ENCODE measurements at places on chromosomes 11 and 22.

- DNase-seq: no peak
Measured at GRCh38 chr22:29306835-29307595, 565 bp downstream of the GAS2L1 start.

DNA sequence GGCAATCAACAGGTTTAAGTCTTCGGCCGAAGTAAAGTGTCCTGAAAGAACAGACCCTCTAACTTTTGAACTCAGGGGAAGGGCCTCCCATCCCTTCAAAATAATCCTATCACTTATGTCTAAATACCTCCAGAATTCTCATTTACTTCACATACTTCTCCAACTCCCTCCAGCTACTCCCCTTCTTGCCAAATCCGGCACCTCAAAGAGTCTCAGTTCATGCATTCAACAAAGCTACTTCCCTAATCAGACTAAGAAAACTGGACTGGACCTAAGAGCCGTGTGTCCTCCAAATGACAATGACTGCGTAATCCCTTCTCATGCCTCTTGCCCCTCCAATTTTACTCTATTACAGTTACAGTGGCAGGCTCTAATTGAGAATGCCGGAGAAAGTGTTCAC, 1.3 kb downstream of the DDB1 start:
- DNase-seq: no peak

DNA sequence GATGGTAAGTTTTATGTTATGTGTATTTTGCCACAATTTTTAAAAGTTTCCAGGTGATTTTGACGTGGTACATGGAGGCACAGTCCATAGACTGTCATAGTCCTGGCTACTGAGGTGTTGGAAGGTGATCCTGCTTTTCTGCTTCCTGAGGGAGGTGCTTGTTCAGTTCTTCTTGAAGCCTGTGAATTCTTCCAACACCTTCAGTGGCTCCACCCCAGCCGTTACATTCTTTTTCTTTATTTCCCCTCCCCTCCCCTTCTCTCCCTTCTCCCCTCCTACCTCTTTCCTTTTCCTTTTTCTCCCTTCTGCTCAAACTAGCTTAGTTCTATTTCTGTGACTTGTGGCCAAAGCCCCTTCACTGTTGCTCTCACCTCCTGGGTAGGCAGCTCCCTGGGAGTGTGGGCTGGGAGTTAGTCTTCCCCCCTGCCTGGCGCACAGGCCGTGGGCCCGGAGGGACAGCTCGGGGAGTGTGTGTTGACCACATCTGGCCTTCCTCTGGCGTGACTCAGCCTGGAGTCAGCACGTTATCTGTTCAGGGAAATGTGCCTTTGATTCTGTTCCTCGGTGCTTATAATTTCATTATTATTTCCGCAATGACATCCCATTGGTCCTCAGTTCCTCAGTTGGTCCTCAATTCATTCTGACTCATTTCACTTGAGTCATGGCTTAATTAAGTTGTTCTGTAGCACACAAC, 566.2 kb downstream of the TBC1D22A start:
- no peak for DNase-seq

DNA sequence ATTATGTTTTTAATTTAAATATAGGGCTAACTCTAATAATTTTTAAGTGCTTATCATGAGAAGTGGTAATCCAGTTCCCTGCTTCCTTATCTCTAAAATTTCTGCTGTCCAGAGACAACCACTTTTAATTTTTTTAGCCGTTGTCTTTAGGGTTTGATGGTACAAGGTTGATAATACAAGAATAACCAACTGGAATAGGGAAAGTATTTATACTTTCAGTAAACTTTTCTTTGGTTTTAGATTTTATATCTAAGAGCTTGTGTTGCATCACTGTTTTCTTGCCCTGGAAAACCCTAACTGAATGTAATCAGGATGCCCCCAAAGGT, 46.5 kb upstream of the ADORA2A start:
- DNase-seq: no peak

DNA sequence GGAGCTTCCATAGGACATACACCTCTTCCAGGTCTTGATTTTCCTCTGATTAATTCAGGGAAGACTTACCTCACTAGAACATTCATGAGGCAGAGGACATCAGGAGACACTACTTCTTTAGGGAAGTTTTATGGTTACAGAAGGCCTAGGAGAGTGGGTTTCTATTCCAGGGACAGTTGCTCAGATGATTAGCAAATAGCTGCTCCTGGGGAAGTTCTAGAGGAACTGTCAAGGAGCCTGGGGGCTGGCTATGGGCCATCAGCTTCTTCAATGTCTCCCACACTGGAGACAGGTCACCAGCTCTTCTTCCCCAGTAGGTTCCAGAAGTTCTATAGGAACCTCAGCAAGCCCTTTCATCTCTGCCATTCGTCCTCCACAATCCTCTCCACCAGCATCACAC, 11.5 kb upstream of the OR10A5 start:
- no peak for DNase-seq

DNA sequence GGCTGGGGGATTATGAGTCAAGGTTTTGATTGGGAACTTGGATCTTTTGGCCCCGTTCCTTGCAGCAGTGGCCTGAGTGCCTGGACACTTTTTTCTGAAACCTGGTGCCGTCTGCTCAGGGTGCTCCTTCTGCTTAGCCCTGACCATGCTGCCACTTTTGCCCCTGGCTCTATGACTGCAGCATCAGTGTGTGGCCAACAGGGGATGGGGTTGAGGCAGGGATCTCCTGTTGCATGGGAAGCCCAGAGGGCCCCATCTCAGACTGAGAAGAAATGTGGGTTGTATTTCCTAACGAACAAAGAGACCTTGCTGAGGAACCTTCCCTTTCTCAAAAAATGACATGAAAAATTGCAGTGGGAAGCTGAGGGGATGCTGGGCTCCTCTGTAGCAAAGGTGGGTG, 18.7 kb downstream of the POU2F3 start:
- no peak for DNase-seq

DNA sequence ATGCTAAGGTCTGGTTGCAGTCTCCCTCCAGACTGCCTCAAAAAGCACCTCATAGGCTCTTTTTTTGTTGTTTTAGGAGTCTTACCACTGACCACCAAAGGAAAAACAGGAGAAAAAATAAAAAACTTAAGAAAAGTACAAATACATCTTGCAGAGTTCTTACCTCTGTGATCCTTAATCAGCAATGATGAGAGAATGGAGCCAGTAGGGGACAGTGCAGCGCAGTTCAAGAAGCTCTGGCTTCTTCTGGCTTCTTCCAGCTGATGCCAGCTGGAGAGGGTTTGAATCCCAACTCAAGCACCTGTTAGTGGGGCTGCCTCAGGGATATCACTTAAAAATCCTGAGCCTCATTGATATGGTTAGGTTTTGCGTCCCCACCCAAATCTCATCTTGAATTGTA, 223.3 kb upstream of the ISX start:
- DNase-seq: no peak

DNA sequence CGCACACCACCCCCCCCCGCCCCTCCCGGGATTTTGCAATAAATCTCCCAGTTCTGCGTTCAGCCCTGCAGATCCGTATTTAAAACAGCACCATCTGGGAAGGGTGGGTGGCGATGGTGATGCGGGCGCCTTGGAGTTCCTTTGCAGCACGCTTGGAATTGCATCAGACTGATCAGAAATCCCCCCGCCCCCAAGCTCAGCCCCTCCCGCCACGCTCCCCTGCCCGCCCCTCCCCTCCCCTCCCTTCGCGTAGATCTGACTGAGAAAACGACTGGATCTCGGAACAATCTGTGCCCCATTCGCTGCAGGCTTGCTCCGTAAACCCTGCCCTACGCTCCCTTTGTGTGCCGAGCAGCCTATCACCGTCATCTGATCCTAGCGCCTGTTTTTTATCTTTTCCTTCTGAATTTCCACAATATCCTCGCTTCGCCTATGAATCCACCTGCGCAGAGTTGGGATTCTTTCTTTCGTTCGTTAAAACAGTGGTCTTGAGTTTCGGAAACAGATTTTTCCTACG, 18.1 kb upstream of the BDNF start:
- no peak for DNase-seq

DNA sequence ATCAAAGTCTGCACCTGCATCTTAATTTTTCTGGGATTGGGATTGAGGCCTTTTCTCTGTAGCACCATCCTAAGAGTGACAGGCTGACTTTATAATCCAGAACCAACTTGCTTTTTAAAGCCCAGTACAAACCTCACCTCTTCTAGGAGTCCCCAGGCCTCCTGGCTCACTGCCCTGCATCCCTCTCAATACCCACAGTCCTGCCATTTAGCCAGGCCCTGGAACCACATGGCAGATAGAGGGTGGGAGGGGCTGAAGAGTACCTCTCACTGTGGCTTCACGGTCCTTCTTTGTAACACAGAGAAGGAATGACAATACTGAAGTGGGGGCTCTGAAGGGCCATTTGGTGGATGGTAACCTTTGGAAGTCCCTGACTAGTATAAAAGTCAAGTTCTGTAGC, 63.5 kb upstream of the PHOX2A start:
- DNase-seq: no peak

GRCh38 chr11:60926500-60926899, 2.2 kb downstream of the TMEM132A start:
- no peak for DNase-seq

DNA sequence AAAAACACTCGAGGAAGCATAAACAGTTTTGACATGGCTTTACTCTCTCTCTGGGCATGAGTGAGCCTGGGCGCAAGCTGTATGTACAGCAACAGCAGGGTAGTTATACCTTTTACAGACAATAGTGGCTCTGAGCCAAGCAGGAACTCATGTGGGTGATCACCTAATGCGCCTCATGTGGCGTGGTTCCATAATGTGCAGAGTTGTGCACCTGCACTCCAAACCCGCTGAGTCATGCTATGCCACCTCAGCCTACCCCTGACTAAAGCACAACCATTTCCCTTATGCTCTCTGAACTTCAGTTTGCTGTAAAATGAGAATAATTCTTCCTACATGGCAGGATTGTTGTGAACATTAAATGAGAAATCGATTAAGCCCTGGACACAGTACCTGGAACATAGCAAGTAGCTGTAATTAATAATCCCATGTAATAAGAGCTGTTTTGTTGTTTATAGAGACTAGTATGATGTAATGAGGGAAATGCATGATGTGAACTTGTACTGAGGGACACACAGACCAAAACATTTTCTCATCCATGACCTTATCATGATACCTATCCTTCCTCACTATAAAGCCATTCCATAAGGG, 71.6 kb downstream of the CCDC34 start:
- DNase-seq: no peak

DNA sequence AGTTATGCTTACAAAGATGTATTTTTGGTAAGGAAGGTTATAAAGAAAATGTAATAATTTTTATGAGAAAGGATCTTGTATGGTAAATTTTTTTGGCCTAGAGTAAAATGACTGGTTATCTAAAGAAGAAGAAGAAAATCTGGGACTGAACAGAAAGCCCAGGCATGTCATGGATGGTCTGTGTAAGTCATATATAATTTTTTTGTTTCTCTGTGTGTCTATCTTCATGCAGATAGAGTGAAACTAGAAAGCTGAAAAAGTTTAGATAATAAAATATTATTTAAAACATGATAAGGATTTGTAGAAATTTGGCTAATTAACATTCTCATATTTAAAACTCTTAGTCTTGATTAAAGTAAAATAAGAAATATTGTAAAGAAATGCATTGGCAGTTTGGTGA, 27.6 kb upstream of the MPEG1 start:
- no peak for DNase-seq

GRCh38 chr22:20537983-20538382, 30.6 kb downstream of the MED15 start:
- DNase-seq: no peak

DNA sequence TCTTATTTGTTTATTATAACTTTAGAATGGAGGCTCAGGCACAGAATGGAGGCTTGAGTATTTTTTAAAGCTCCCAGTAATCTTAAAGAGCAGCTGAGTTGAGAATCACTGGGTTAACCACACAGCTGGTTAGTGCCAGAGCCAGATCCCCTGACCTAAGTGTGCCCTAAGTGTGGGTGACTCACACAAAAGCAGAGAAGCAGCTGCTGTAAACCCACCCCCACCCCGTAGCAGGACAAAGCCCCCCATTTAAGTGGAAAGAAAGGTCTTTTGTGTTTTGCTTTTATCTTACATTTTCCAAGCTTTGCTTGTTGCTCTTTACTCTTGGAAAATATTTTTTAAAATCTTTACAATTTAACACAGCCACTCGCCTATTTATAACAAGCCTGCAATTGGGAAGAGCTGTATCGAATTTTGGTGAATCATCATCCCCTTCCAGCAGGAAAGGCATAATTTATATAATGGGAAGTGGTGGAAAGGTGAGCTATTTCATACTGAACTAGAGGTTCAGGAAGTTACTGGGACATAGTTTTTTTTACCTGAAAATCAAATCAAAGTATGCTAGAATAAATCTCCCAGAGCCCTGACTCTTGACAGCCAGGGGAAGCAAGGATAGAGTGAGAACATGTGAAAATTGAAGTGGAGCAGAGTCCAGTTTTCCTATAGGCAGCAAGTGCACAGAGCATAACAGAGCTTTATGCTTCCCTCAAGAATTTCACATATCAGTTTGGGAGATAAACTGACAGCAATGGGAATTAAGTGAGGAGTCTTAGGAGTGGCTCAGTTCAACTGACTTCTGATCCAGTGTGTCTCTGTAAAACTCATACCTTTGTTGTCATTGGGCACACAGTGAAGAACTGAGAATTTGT, 405.7 kb downstream of the AASDHPPT start:
- DNase-seq: no peak

DNA sequence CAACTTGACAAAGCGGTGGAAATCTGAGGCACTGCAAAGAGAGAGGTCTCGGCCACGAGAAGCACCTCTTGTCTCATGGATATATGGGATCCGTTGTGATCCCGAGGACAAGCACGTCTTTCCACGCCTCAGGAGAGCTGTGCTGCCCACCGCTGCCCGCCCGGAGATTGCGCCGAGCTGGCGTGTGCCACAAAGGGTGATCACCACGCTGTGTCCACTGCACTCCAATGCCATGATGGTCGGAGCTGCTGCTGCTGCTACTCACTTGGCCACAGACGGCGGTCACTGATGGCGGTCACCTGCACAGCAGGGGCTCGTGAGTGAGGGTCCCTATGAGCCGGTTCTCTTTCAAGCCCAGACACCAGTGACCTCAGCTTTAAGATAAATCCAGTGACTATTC, 51.1 kb downstream of the SHANK2 start:
- no peak for DNase-seq

DNA sequence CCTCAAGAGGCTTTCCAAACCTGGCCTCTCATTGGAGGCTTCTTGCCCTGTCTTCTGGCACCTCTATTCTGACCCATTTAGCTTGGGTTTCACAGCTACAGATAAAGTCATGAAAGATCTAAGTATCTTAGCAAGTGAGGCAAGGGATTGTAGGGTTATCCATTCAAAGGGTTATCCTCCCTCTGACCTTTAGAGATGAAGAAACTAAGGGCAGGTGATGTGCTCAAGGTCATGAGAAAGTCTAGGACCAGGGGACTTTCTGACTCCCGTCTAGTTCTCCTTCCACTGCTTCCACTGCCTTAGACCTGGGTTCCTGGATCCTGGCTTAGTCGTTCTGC, 7.2 kb downstream of the PHOX2A start:
- no peak for DNase-seq

DNA sequence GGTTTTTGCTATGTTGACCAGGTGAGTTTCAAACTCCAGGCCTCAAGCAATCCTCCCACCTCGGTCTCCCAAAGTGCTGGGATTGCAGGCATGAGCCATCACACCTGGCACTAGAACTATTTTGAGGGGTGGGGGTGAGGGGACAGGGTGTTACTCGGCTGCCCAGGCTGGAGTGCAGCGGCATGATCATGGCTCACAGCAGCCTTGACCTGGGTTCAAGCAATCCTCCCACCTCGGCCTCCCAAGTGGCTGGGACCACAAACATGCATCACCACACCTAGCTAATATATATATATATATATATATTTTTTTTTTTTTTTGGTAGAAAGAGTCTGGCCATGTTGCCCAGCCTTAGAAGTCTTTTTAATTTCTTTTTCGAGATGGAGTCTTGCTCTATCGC, 17.1 kb upstream of the IFITM3 start:
- DNase-seq: no peak

GRCh38 chr22:24580276-24580675, 12.6 kb downstream of the LRRC75B start:
- DNase-seq: no peak

All from activated naive CD4-positive, alpha-beta T cell treated with anti-CD3 and anti-CD28 coated beads, Interleukin-2, amount 50 U/mL, for 16 hours (primary cell).